ENCODE measurements at places on chromosomes 3 and 15. TPM values are rescaled to one million over a fixed set of nuclear protein-coding genes. Genes with fewer than 3 reads are reported as not detected.

The MME gene
- 1.6 TPM for total RNA-seq

The ATP13A5 gene
- total RNA-seq: not detected

The SMC4 gene
- total RNA-seq: 160 TPM

The WNT5A gene
- 0.54 TPM for total RNA-seq

The CBLB gene
- total RNA-seq: 8.6 TPM

- DNase-seq: no peak
Observed at GRCh38 chr15:71634820-71635560, 175.4 kb upstream of the NR2E3 start.

DNA sequence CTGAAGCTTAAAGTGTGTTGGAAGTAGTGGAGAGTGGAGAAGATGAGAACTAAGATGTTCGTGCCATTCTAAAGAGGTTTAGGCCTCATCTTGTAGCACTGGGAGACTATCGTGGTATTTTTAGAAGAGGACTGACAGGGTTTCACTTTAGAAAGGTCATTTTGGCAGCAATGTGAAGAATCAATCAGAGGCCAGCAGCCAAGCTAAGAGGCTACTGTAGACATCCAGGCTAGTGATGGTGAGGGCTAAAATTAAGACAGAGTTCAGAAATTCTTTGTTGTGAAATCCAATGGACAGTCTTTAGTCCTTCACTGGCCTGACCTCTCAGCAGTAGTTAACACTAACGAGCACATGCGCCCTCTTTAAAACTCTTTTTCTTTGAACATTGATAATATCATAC is 288.2 kb downstream of the TBL1XR1 start:
- DNase-seq: no peak

DNA sequence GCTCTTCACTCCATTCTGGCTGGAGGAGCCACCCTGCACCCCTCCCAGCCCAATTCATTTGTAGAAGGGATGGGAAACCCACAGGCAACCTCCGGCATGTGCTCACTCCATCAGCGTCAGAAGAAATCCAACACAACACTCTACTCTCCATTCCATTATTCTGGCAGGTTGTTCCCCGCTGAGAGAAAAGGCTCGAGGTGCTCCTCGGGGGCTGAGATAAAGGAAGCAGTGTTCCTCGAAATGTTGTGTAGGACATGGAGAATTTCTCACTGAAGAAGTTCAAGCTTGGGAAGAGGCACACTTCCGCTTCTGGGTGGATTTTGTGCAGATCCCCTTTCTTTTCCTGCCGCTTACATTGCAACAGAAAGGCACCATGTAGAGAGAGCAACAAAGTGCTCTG is 355.0 kb upstream of the CFAP20DC start:
- DNase-seq: no peak

DNA sequence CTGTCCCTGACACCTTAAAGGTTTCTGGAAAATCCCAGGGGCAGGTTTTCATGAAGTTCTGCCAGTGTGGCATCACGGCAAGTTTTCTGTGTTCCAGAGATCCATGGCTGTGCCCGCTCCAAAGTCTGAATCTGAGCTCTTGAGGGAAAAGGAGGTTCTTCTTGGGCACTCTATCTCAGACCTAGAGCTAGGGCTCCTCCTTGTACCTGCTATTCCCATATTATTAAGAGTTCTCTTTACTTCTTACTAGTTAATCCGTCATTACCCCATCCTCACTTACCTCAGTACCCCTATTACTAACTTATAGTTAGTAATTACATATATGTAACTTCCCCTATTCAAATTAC is 5.9 kb upstream of the TRA2B start:
- no peak for DNase-seq

- DNase-seq: no peak
Observed at GRCh38 chr3:16382845-16383244, 117.8 kb downstream of the OXNAD1 start.

GRCh38 chr3:16028604-16029003 is 145.9 kb upstream of the GALNT15 start:
- DNase-seq: no peak
